HT1080 (cell line): ENCODE measurements at places on chromosomes 2 and 18.

GRCh38 chr2:165054652-165055051 lies 99.3 kb upstream of the SLC38A11 start:
- no peak for DNase-seq

DNA sequence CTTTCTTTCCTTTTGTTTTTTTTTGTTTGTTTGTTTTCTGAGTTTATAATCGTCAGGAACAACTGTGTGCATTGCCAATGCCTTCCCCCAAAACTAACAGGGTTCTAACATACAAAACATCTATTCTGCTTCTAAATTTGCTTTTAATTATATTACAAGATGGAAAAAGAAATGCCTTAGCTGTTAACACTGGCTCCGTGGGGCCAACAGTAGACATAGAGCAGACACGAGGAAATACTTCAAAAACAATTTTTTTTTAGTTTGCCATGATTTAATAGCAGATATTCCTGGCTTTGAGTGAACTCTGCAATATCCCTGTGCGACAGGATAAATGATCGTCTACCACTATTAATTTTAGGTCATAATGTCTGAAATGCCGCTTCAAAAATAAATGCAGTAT lies 153.3 kb upstream of the HNRNPA3 start:
- no peak for DNase-seq

- no peak for DNase-seq
These were observed 46.1 kb downstream of the TMEM185B start for GRCh38 chr2:120177001-120177621.

DNA sequence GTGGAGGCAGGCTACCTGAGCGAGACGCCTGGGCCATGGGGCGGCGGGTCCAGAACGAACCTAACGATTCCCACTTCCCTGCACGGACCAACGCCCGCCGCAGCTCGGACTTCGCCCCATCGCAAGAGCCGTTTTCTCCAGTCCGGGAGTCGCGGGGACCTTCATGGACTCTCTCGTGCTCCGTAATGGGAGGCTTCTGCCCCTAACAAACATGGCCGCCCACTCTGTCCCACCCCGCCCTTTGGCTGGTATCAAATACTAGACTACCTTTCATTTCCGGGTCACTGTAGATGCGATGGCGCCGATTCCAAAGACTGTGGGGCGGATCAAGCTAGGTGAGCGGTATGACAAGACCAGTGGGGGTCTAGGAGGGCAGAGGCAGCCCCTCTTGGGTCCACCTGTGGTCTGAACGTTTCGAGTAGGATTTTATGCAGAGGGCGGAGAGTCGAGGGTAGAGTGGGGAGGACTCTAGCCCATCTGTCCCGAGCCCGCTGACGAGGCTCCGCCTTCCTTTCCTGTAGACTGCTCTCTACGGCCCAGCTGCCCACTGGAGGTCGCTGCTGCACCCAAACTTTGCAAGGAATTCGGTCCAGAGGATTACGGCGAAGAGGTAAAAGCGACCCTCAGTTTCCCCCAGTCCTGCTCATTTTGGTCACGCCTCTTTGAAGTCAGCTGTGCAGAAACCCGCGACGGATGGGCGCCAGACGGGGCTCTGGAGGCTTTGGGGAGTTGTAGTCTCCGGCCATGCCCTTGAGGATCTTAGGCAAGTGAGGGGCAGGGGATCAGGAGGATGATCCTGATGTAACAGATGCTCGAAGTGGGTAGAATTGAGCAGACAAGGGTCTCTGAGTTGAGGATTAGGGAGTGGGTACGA lies at the start of the genes CCDC142 and TTC31:
TSS of gene CCDC142 (minus strand) at position 198 of the 874 bp plus-strand sequence. CDS start at position 37, 161 bp downstream.
TSS of gene TTC31 (plus strand) at position 281 of the 874 bp plus-strand sequence. CDS start at position 296, 15 bp downstream.
- peak; percentile 92 for DNase-seq

GRCh38 chr2:40534528-40534927 lies 82.6 kb upstream of the SLC8A1 start:
- DNase-seq: no peak

DNA sequence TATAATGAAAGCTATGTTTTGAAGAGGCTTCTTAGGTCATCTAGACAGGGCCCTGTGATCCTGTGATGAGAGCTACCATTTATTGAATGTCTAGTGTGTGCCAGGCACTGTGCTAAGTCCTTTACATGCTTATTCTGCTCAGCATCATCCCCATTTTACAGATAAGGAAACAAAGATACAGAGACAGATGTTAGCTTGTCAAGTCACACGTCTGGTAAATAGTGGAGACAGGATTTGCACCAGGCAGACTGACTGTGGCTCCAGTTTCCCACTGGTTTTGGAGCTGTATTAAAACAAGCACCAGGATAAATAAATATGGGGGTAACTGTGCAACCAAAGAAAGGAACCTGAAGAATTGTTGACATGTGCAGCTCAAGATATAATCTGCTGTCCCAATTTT lies 19.2 kb upstream of the EML6 start:
- no peak for DNase-seq

GRCh38 chr2:187424146-187424545 lies 23.9 kb downstream of the CALCRL start:
- no peak for DNase-seq

DNA sequence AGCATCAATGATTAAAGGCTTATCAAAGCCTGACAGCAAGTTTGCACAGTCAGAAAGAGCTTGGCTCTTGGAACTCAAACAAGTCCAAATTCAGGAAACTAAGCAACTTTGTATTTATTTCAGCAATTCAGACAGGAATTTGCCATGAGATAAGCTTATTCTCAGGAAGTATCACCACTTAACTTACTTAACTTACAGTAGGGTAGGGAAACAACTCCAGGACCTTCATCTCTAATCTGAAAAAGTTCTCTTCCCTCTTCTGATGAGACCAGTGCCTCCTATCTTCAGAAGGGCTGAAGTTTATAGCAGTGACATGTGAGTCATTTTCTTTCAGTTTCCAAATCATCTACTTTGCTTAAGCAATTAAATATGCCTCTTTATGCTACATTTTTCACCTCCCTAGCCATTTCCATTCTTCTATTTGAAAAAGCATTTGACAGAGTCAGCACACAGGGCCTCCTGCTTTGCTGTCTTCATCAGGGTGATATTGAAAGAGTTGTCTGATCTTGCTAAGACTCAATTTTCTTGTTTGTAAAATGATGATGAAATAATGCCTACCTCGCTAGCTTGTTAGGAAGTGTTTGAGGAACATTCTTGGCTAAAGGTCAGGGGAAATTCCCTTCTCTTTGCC lies 389.5 kb downstream of the RND3 start:
- no peak for DNase-seq

GRCh38 chr2:210938228-210938627 lies 381.8 kb downstream of the CPS1 start:
- no peak for DNase-seq

GRCh38 chr2:102615620-102616436 lies 3.5 kb upstream of the SLC9A2 start:
- DNase-seq: peak; percentile 43

- no peak for DNase-seq
These were observed 202.8 kb upstream of the SALL3 start for GRCh38 chr18:78776706-78777285.

DNA sequence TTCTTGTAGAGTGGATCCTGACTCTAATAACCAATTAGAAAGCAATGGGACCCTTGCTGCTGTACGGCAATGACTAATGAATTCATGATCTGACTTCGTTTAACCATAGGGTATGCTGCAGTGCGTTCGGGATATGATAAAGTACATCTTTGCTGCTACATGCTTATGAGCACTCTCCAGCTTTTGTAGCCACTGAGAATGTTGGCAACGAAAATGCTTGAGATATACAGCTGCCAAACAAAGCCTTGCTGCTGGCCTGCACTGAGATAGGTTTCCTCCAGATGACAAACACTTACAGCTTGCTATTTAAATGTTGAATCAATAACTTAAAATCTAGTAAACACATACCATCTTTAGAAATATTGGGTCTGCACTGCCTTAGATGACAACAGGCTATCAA lies 372.4 kb upstream of the SLC8A1 start:
- no peak for DNase-seq

- DNase-seq: peak; percentile 10
These were observed 96.0 kb downstream of the UXS1 start for GRCh38 chr2:106098081-106098480.

DNA sequence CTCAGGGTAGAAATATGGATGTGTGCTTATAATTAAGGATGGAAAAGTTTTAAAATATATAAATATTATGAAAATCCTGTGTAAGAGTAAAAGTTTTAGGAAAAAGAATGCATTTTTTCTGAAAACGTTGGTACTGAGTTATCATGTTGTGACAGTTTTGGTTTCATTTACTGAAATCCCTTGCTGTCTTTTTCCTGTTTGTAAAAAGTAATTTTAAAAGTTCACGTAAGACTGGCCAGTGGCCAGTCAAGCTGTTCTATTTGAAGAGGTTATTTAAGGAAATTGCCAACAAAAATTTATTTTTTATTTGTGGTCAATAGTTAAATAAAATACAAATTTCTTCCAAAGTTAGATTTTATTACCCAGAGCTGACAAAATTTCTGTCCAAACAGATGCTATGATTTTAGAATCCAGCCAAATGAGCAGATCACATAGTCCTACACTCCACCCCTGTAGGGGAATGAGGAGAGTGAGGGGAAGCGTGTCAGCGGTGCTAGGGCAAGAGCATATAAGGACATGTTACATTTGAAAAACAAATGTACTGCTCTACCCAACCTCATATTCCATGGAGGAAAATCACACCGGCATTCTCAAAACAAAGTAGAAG lies 297.8 kb upstream of the TFPI start:
- DNase-seq: no peak

GRCh38 chr18:47915930-47916329 lies 14.5 kb downstream of the SMAD2 start:
- DNase-seq: no peak

GRCh38 chr2:139196754-139197153 lies 416.6 kb upstream of the NXPH2 start:
- DNase-seq: no peak

- peak; percentile 18 for DNase-seq
These were observed 414.2 kb upstream of the CHST9 start for GRCh38 chr18:27599202-27599829.

DNA sequence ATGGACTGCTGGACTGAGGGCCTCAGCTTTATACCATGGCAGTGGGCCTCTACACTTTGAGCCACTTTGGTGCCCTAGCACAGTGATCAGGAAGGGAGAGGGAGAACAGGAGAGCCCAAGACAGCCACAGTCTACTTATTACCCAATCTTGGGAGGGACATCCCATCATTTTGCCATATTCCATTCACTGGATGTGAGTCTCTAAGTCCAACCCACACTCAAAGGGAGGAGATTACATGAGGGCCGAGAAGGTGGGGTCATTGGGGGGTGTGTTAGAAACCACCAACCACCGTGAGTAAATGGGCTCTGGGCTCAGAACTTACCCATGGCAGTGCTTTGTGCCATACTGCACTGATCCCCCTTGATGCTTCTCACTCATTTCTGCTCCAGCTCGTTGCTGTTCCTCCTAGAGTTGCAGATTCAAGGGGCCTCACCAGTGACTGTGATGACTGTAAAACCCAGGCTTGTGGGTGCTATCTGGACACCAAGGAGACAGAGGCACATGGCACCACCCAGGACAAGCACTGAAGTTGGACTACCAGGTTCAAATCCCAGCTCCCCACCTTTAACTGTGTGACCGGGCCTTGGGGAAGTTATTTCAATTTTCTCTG lies 97.6 kb upstream of the RAB6C start:
- DNase-seq: no peak

GRCh38 chr2:112032689-112033465 lies 22.2 kb upstream of the TMEM87B start:
- DNase-seq: peak; percentile 75

- DNase-seq: no peak
These were observed 2.0 kb downstream of the SRSF7 start for GRCh38 chr2:38748943-38749804.

DNA sequence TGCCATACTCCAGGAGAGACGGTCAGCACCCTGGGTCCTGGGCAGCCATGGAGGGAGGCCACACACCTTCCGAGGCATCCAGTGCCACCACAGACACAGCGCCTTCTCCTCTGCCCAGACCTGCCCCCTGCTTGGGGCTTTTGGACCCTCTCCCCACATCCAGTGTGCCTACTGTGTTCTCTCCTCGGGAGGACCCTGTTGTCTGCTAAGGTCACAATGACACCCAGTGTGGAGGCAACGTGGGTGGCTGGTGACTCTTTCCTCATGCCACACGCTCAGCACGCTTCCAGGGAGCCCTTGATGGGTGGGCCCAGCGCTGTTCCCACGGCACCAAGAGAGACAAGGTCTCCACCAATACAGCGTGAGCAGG lies 251.9 kb downstream of the EIPR1 start:
- DNase-seq: no peak

DNA sequence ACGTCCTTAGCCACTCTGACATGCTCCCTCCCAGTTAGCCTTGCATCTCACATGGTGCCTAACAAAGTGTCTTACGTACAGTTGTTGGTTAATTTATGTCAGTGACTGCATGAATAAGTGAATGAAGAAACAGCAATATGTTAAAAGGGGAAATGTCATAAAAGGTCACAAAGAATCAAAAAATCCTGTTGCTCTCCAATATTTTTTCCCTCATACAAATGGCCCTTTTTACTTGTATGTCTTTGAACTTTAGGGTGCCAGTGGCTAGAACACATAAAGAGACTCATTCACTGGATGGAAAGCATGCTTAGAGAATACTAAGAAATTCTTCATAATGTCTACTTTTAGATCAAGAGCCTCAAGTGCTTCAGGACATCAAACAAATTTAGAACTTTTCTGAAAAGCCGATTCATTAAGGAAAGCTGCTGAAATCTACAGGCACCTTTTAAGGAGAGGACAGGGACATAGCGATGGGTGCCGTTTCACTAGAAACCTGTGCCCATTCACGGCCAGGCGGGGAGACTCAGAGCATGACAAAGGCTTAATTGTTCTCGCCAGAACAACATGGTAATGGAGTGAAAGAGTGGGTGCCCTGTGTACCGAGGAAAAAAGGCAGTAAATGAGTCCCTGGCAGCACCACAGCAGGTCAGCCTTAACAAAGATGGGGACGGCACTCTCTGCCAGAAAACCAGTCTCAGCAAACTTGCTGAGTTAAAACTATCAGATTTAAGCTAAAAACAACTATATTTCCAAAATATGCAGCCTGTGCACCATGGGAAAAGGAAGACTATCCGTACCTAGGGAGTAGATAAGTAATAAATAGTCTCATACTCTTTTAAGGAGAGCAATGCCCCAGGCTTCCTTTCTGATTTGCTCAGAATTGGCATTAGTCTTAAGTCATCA lies 71.6 kb upstream of the SPTBN1 start:
- no peak for DNase-seq

DNA sequence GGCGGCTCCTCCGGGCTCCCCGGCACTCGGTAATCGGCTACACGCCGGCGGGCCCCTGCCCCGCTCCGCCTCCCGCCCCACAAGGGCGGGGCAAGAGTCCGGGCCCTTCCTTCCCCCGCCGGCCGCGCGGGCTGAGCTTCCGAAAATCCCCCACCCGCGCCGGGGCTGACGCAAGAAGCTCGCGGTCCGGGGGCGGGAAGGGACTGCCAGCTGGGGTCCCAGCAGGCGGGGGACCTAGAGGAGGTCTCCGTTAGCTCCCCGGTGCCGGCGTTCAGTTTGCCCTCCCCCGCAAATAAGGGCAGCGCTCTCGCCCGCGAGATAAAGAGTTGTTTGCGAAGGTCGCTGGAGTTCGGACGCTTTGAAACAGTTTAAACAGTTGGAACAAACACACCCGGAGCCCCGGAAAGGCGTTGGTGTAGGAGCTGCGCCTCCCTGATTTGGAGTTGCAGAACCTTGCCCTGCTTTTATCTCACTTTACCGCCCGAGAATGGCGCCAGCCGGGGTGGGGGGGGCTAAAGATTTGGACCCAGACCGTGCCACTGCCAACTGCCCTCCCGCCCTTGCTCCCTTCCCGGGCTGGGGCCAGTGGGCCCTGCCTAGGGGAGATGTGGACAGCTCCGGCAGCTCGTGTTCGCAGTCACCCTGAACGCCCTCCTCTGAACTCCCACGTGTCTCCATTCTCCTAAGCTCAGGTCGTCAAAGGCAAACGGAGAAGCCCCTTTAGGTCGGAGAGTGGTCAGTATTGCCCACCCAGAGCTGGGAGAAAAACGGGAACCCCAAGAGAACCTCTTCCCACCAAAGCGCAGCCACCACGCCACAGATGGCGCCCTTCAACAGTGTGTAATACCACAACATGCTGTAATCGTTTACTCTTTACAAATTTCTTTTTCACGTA lies at the start of gene NFE2L2:
TSS of gene NFE2L2 (minus strand) at position 35 of the 895 bp plus-strand sequence. CDS start 151 bp downstream, outside the sequence.
- peak; percentile 85 for DNase-seq
